ENCODE measurements at places on chromosomes 3 and 15.

DNA sequence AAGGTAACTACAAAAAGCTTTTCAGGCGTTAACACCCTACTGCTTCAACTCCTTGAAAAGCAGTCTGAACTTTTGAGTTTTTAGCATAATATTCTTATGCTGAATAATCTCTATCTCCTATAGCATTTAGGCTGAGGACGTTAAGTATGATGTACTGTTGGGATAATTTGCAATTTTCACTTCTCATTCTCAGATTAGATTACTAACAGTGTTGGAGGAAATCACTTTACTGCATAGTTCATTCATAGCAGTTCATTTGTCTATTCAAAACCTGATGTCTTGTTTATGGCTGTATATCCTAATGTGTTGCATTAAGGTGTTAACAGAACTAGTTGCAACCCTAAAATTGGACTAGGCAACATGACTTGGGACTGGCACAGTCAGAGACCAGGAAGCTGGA lies 983.1 kb downstream of the FHIT start:
- no peak for DNase-seq

GRCh38 chr15:90915808-90916440 lies 12.8 kb downstream of the MAN2A2 start:
- no peak for DNase-seq

GRCh38 chr3:183161552-183162336 lies 790 bp downstream of the LAMP3 start:
- no peak for DNase-seq

- DNase-seq, result no peak
Measured at GRCh38 chr3:59143447-59143846, 93.6 kb upstream of the CFAP20DC start.

- DNase-seq, result peak; percentile 28
Measured at GRCh38 chr15:58932710-58933280, 684 bp downstream of the SLTM start.

DNA sequence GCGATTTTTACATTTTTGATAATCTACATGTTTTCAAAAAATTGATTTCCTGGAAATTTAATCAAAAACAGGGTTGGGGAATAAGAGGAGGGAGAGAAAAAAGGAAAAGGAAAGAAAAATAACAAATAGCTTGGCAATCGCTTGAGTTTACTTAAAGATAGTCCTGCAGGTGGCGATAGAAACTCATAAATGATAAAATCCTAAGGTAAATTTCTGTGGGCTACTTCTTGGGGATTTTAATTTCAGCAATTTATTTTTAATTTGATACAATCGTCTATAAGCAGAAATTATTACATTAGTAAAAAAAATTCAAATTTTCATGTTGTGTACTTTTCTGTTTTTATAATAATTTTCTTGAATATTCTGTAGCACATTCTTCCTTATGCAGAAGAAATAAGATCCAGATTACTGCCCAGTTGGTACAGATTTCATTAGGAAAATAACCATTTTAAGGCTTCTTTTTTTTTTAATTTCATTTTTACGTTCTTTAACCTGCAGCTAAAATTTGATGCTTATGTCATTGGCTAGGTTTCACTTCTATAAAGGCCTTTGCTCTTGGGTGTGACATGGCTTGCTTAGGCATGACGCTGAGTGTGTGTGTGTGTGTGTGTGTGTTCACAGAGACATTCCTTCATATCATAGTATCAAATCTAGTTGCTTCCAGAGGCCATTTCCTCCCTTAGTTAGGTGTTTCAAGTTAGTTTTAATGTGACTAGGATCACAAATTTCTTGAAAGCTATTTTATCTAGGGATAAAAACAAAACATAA lies 181.8 kb downstream of the MCTP2 start:
- no peak for DNase-seq

DNA sequence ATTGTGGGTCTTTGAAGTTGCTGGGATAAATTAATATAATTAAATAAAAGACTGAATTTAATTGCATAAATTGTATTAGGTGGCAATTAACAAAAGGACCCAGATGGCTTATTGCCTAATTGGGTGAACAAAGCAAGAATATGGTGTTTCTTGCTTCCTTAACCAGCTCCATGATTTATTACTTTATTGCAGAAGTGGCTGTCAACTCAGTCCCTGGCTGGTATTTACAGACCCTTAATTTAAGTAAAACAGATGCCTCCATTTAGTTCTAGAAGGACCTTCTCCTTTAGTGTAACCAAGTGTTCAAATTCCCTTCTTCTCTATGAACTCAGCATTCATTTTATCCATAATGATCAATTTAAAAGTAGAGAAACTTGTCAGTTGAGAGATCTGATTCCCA lies 35.1 kb downstream of the DPH3 start:
- DNase-seq, result no peak

DNA sequence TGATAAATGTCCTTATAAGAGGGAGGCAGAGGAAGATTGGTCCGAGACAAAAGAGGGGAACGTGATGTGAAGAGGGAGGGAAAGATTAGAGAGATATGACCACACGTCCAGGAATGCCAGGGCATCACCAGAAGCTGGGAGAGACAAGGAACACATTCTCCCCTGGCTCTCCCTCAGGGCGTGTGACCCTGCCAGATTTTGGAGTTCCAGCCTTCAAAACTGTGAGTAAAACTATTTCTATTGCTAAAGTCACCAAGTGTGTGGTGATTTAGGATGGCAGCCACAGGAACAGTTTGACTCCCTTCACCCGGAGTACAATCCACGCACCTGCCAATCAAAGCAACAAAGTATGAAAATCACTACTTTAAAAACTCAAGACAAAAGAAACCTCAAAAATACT lies 32.1 kb upstream of the TJP1 start:
- no peak for DNase-seq

- DNase-seq, result no peak
Measured at GRCh38 chr3:51860703-51861665, at the start of gene IQCF2. Gene IQCF2, plus strand, starts transcription at chr3:51861615. Its CDS starts 52 bp downstream, at chr3:51861667.

GRCh38 chr15:25797511-25797935 lies 65.6 kb downstream of the ATP10A start:
- DNase-seq, result no peak

GRCh38 chr3:54772051-54772450 lies 155.8 kb downstream of the LRTM1 start:
- DNase-seq, result no peak

GRCh38 chr15:67080900-67081431 lies 15.6 kb downstream of the SMAD3 start:
- DNase-seq, result peak; percentile 58

DNA sequence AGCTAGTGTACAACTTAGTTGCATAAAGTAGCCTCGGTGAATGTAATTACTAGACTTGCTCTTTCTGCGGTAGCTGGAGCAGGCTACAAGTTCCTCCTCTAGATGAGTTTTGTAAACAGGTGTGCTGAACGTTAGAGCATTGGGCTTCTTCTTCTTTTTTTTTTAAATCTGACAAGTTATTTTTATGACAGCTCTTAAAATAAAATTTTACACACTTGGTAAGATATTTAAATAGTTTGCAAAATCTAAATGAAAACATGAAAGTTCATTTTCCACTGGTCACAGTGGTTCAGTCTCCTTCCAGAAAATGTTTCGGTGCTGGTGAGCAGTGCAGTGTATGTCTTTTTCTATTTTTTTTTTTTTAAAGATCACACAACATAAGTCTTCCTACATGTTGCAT lies 3.0 kb downstream of the CCR9 start:
- no peak for DNase-seq

DNA sequence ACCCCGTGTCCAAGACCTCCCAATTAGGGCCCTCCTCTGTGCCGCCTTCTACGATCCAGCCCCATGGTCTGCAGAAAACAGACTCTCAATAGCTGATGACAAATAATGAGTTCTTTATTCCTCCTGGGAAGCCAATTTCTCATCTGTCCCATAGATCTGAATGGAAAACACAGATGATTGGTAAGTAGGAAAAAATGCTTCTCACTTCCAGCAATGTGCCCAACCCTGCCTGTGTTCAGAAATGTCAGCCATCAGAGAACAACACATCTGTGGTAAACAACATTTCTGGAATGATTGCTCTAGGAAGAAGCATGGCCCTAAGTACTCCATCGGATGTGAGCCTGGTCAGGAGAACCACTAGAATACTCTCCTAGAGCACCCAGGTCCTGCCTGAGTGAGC lies 240.5 kb upstream of the HES1 start:
- no peak for DNase-seq

DNA sequence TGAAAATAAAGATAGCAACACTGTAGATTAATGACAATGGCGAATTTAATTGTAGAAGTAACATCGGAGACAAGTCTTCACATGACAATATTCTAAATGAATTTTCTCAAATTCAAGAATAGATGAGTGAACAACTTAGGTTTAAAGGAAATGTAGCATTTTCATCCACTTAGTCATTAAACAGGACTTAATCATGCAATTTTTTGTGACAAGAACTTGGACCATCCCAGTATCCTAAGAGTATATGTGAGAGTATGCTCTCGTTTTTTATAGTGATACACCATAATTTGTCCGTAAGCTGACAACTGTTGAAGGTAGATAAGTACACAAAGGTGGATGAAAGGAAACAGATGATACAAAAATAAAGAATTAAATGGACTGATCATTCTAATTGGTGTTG lies 81.5 kb downstream of the DLG1 start:
- DNase-seq, result no peak

DNA sequence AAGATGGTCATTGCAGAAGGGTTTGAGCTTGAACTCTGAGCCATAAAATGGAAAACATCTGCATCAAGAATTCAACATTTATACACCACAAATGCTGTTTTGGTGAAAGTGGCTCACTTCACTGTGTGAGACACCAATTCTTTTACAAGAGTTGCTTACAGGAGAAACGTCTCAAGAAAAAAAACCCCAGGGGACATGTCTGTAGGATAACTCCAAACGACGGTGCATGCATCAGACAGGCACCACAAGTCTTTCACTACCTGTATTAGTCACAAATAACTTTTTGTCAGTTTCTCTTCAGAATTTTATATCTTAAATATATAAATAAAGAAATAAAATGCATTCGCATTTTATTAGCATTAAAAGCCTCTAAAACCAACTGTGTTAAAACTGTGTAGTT lies 164.3 kb downstream of the EFHB start:
- no peak for DNase-seq

- no peak for DNase-seq
Measured at GRCh38 chr3:141482245-141482922, 4.4 kb upstream of the RASA2 start.

DNA sequence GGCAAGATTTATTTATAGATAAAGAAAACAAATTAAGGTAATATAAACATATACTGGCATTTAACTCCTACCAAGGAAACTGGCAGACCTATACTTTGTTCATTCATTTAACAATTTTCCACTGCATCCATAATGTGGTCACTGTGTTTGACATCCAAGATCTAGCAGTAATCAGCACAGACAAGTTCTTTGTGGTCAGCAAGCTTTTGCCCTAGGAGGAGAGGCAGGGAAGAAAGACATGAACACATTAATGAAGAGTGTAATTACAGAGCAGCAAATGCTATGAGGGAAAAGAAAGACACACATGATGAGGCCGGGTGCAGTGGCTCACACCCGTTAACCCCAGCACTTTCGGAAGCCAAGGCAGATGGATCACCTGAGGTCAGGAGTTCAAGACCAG lies 34.4 kb downstream of the SUCLG2 start:
- no peak for DNase-seq

DNA sequence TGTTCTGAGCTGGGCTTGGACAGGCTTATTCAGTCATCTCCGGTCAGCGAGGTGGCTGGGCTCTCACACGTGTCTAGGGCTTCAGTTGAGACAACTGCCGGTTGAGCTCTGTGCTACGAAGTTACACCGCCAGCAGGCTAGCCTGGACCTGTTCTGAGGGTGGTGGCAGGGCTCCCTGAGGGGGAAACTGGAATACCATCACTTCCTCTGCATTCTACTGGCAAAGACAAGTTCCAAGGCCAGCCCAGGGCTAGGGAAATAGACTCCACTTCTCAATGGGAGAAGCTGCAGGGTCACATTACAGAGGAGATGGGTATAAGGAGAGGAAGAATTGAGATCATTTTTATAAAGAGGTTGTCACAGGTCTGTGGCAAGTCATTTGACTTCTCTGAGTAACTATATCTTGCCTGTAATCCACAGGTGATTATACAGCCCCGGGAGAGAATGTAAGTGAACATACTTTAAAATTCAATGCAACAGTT lies 106.8 kb upstream of the IL12A start:
- no peak for DNase-seq

GRCh38 chr3:97409612-97410011 lies 354.9 kb upstream of the ARL6 start:
- no peak for DNase-seq

DNA sequence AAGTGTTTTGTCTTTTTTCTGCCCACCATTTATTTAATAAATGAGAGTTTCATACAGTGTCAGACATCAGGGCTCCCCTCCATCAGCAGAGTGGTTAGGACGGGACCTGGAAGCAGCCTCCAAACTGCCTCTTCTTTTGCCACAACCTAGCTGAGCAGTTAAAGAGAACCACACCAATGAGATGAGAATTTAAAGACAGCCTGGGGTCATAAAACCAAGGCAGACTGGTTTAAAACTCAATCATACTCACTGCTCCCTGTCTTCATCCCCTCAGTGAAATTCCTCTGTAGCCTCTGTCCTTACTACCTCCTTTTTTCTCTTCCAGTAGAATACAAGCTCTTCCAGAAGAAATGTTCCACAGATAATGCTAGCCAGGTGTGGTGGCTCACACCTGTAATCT lies 78.7 kb downstream of the WWTR1 start:
- no peak for DNase-seq

DNA sequence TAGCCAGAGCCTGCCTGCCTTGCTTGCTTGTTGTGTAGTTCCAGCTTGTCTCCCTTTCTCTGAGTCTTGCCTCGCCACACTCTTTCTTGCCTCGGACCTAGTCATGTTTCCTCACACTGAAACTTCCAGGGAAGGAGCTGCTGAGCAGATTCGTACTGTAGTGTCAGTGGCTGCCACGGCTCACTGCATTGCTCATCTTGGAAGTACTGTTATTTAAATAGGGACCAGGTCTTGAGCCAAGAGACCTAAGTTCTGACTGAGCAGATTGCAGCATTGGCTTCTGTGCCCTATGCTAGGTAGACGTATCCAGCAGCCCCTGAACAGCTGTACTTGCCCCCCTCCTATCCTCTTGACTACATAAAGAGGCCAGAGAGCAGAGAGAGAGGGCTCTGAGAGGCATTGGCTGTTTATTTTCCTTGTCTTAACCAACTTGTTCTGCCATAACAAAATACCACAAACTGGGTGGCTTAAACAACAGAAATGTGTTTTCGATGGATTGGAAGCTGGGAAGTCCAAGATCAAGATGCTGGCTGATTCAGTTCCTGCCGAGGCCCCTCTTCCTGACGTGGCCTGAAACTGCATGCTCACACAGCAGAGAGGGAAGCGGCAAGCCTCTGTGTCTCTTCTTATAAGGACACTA lies 5.8 kb upstream of the RARRES1 start:
- DNase-seq, result no peak

DNA sequence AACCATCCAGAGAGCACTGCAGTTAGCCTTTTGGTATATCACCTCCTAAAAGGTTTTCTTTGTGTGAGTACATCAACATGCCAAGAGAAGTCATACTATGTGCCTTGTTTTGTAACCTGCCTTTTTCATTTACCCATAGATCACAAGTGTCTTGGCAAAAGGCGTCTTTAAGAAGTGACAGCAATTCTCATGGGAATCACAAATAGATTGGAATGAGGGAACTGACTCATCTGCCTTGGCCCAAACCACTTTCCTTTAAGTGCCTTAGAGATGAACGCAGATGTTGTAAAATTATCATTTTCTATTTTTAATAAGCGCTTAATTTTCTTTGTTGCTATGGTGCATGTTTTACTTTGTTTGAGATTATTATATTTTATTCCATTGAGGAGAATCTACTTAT lies 20.7 kb upstream of the POMGNT2 start:
- no peak for DNase-seq

GRCh38 chr3:99559196-99559595 lies 79.2 kb upstream of the COL8A1 start:
- no peak for DNase-seq

GRCh38 chr3:56042326-56042951 lies 425.8 kb downstream of the ERC2 start:
- no peak for DNase-seq
